MV-4-11 (cell line): ENCODE measurements at places on chromosomes 16 and 17.
A peak's percentile ranks its signal among the peaks of the same experiment; 100 is the strongest.

DNA sequence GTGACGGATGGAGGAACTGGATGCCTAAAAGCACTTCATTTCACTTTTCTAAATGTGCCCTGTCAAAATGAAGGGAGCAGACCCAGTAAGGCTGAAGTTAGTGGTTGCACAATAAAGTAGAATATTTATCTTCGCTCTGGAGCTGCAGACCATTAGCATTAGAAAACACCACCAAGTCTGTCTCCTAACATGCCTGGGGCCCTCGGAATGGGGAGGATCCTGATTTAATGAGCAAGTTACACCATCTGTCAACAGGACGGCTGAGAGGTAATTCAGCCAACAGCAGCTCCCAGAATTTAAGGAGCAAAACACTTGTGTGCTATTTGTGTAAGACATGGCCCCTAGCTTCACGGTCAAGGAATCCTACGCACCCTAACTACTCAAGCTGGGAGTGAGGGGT lies 22.3 kb downstream of the CA10 start:
- no peak for DNase-seq

DNA sequence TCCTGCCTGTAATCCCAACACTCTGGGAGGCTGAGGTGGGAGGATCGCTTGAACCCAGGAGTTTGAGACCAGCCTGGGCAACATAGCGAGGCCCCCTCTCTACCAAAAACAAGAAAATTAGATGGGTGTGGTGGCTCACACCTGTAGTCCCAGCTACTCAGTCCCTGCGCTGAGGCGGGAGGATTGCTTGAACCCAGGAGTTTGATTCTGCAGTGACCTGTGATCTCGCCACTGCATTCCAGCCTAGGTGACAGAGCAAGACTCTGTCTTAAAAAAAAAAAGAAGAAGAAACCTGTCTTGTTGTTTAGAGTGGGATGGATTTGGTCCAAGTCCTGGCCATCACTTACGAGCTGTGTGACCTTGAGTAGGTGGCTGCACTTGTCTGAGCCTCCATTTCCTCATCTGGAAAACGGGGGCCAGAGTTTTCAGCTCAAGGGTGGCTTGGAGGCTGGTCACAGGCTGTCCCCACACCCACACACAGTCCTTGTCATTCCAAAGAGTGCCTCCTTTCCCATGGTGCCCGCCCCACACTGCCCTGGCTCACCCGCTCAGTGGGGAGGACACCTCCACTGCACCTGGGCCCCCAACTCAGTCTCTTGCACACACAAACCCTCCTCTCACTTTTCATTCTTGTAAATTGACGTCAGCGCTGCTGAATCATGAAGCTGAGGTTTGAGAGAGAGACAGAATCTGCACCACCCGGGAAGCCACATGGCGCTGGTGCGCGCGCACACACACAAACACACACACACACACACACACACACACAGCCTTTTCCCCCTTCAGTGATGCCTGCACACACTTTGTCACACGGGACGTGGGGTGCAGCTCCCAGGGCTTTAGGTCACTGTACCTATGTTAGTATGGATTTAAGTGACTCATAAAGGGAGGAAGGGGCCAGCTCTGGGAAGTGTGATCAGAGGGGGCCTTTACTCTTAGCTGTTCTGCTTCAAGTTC lies 4.2 kb downstream of the SOCS1 start:
- peak; percentile 74 for DNase-seq

DNA sequence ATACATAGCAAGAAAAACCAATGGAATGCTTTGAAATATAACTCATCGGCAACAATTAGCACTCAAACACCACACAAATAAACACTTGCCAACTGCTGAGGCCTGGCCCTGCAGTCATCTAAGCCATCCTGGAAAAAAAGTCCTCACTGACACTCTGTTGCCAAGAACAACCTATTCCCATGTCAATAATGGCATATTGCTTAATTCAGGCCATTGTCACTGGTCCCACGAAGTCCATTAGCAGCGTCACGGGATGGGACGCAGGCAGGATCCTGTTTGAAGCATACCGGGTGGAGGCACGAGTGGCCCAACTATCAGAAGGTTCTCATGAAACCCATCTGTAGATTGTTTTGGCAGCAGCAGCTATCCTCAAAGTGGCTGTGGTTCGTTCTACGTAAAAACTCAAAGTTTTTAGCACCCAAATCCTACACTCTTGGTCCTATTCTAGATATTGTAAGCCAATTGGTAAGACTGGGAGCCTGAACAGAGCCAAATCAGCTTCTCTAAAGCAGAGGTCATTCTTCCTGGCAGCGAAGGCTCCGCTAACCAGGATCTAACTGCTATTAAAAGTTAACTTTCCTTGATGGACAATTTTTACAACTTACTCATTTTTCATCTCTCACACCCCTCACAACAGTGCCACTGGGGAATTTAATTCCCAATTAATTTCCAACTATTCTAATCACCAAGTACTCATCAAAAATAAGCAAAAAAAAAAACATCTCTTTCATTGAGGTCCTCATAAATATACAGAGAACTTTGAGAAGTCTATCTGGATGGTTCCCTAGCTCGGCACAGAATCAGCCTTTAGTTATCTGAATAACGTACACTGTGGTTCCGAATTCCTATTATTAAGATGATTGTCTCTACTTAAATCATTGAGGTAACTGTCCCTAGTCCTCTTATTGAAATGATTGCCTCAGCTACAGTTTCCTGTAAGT lies 91.5 kb downstream of the ZFHX3 start:
- no peak for DNase-seq

GRCh38 chr17:11651089-11651488 lies 52.8 kb downstream of the DNAH9 start:
- DNase-seq = no peak

GRCh38 chr17:34314279-34314678 lies 5.0 kb upstream of the CCL8 start:
- peak; percentile 80 for DNase-seq
